ENCODE measurements at places on chromosomes 4 and X.

DNA sequence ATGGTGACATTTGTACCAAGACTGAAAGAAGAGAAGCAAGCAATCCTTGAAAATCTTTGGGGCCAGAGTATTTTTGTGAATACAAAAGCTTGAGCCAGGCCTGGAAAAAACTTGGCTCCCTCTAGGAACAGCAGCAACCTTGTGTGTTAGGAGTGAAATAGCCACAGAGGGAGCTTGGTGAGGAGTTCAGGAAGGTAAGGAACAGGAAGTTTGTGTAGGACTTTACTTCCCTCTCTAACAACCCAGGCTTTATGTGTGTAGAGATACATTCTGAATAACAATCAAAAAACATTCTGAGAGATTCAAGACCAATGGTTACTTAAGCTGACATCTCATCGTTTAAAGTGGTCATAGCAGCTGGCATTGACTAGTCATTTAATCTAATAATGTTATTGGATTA lies 668.5 kb downstream of the PCDH18 start:
- no peak for DNase-seq

GRCh38 chrX:113580486-113580885 lies 739.9 kb upstream of the AMOT start:
- DNase-seq: no peak

DNA sequence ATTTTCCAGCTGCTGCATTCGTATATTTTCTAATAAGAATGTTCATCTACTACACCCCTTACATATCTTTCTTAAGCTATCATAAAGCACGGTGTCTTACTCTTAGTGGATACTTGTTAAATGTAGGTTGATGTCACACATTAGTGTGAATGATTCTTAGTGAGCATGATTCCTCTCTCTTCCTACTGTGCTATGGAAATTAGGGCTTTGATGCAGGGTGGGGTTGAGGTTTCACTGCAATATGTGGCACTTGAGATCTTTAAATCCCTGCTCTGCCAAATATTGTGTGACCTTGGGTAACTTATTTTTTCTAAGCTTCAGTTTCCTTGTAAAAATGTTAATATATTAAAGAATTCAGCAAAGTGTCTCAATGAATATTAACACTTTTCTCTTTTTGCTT lies 188.4 kb downstream of the PDGFRA start:
- no peak for DNase-seq

GRCh38 chr4:159222043-159222552 lies 119.2 kb downstream of the RAPGEF2 start:
- no peak for DNase-seq

DNA sequence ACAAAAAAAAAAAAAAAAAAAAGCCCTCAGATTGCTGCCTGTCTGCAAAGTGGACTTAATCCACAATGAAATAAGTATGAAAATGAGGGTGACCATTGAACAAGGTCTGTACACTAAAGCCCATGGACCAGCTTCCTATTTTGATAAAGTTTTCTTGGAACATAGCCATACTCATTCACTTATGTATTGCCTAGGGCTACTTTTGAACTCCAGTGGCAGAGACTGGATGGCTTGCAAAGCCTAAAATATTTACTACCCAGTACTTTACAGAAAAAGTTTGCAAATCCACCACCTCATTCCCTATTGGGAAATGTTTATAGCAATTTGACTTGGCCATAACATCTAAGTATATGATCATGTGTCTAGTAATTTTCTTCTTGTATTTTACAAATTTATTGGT lies 481.7 kb downstream of the NAF1 start:
- no peak for DNase-seq

DNA sequence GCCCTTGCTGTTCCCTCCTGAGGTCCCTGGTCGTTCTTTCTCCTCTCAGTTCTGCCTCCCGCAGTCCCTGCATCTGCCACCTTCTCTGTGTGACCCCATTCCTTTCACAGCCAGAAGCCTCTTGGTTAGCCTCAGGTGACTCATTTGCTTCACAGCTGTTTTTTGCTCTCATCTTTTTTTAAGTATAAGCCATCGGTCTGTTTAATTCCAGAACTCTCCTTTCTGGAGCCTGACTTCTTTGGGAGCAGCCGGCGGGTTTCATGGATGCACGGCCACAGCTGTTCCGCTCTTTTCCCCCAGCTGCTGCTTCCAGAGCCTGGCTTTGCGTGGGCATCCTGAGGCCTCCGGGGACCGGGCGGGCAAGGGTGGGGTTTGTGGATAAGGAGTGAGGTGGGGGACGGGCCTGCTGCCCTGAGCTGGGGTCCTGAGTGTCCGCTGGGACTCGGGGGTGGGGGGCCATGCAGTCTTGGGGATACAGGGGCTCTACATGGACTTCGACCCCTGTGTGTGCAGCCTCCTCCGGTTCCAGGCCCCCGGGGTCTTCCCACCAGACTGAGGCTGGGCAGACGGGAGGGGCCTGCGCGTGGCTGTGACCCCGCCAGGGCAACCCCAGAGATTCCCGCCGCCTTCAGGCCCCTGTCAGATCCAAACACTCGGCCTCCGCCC lies 46.7 kb downstream of the PCGF3 start:
- no peak for DNase-seq

- no peak for DNase-seq
Measured at GRCh38 chr4:166400270-166400894, 527.3 kb downstream of the TLL1 start.

DNA sequence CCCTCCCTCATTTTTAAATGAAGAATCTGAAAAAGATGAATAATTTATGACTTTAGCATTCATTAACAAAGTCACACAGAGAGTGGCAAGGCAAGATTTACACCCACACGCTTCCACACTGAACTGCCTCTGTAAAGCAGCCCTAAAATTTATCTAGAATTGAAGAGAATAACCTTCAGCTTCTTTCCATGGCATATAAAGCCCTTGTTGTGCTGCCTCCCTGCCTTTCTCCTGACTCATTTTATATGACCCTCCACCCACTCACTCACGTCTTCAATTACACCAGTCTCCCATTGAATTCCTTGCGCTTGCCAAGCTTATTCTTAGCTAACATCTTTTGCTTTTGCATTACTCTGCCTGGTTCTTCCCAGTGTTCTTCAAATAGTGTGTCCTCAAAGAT lies 2649.3 kb downstream of the PCDH7 start:
- no peak for DNase-seq

DNA sequence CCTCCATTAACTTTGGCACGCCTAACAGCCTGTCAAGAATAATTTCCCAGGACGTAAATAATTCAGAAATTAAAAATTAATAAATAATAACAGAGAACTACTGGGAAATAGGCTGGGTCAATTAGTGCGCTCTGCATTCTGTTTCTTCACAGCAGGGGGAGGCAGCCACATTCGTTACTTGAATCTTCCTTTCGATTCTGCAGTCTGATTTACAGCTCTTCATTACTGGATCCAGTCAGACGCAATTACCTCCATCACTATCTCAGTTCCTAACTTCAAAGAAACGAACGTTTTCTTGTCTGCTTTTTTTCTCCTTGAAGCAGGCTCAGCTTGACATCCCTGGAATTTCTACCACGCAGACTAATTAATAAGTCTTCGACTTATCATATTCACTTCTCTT lies 9.0 kb upstream of the RPL34 start:
- no peak for DNase-seq

- no peak for DNase-seq
Measured at GRCh38 chr4:785332-786073, 40.4 kb downstream of the CPLX1 start.

DNA sequence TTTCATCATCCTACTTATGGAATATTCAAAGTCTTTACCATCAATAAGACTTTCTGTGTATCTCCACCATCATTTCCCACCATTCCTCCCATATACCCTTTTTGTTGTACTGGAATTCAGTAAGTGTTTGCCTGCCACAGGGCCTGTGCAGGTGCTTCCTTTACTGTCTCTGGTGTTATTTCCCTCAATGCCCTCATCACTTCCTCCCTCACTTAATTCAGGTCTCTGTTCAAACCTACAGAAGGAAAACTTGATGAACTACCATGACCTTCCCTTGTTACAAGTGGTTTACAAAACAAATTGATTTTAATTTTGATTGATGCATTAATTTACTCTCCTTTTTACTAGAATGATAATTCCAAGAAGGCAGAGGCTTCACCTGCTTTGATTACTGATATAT lies 159.5 kb upstream of the FAT4 start:
- DNase-seq: no peak

DNA sequence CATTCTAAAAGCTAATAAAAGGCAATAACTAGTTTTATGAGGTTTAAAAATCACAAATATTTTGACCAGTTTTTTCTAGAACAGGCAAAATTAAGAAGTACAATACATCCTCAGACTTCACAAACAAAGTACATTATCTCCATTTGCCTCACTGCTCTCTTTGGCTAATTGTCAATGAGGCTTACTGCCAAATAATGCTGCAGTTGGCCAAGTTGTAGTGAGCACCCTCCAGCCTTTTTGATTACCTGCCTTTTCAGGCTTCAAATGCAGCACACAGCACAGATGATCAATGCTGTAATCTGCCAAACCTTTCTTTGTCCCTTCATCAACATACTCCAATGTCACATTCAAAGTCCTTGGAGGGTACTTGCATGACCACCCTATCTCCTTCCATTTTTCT lies 605.2 kb downstream of the KLHL13 start:
- DNase-seq: no peak

DNA sequence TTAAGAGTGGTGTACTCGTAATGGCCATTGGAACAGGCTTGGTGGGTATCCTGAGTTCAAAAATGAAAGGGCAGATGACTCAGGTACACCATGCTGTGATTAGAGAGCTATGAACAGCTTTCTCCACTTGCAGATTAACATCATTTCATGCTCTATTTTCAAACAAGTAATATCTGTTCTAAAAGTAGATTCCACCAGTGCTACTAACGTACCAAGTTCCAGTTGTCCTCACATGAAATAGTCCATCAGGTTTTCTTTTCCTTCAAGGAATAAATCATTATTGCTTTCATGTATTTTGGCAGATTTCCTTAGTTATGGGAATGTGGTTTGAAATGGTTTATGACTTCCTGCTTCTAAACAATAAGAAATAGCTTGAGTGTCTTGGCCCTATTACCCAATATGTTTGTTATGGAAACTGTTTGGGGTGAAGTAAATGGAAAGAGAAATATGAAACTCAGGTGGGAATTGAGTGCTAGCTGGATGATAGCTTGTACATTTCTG lies 49.9 kb downstream of the PCDH7 start:
- no peak for DNase-seq

DNA sequence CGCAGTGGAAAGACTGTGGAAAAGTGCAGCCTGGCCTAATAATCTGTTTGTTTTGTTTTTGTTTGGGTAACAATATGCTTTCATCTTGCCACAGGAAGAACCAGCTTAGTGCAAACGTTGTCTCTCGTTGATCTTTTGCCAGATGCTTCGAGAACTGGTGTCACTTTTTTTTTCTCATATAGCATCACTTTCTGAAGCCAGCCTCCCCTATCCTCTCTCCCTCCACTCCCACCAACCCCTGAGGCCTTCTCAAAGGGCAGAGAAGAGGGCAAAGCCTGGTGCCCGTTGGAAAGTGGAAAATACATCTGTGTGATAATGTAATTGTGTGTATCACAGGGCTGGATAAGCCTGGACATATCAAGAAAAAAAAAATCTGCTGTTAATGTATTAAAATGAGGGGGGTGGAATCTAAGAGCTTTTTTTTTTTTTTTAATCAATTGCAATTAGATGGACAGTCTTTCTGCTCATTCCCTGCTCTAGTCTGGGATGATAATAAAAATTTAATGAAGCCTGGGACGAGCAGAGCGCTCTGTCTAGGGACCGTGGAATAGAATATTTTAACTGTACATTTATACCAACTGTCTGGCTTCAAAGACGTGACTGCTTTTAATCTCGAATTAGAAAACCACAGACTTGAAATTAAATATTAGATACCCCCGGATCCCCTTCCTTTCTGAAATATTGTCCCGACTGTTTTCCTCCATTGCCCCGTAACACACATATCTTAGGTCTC lies 8.1 kb downstream of the POU4F2 start:
- no peak for DNase-seq

GRCh38 chr4:153528705-153529485 lies 62.7 kb downstream of the TMEM131L start:
- DNase-seq: no peak

DNA sequence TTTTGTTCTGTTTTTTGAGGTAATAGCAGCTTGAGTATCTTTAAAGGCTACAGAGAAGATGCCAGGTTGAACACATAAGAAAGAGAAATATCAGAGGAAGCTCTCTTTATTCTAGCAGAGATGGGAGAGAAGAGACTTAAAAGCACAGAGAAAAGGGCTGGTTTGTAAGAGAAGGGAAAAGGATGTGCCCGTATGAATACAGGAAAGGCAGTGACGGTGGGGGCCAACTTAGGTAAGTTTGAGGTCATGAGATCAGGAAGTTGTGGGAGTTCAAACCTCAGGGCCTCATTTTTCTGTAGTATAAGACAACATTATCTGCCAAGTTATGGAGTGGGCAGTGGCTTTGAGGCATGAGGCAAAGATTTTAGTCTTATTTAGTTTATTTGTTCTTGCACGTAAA lies 121.3 kb upstream of the S100G start:
- peak; percentile 75 for DNase-seq

- DNase-seq: no peak
Measured at GRCh38 chr4:143616771-143617170, 83.7 kb downstream of the FREM3 start.

- no peak for DNase-seq
Measured at GRCh38 chr4:88531549-88531948, 8.0 kb upstream of the PYURF start.

DNA sequence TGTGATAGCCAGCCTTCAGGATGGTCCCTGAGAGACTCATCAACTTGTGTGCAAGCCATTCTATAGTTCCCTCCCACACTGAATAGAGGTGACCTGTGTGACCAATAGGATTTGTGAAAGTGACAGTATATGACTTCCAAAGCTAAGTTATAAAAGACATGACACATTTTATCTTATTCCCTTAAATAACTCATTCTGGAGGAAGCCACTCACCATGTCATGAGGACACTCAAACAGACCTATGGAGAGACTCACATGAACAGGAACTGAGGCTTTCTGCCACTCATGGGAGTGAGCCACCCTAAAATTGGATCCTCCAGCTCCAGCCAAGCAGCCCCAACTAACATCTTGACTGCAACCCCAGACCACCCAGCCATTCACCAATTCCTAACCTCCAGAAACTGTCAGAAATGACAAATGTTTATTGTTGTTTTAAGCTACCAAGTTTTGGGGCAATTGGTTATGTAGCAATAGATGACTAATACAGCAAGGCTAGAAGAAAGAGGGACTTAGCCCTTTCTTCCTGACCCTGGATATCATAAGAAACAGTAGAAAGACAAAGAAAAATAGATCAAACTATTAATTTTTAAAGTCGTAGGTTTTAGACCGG lies 9.0 kb upstream of the CHIC2 start:
- no peak for DNase-seq

- no peak for DNase-seq
Measured at GRCh38 chrX:153941336-153942252, 2.8 kb downstream of the RENBP start.

- DNase-seq: no peak
Measured at GRCh38 chrX:97594646-97595224, 711.0 kb downstream of the RPA4 start.
